ENCODE measurements at places on chromosomes 7 and 10. TPM values are rescaled to one million over a fixed set of nuclear protein-coding genes. Genes with fewer than 3 reads are reported as not detected.

DNA sequence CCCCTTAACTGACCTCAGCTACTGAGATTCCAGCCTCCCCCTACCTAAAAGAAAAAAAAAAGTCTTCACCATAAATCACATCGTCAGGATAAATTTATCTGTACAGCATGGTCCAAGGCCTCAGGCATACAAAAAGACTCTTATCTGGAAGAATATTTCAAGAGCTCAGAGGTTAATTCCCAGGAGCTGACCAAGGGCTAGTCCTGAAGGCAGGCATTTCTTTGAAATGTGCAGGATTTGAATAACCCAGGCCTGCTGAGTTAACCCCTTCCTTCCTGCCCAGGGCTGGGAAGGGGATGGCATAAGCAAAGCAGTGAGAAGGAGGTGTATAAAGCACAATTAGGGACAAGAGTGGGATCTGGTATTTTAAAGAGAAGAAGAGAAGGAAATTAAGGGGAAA, 111.2 kb downstream of the RNLS start:
- DNase-seq = no peak
- H3K4me3 ChIP-seq = no peak overlapping the region
- no peak overlapping the region for H3K27ac ChIP-seq
- H3K27me3 ChIP-seq = no peaks in the 10 kb centered on the region

The FAM241B gene
- total RNA-seq = 1.8 TPM

GRCh38 chr10:3538291-3538655, 246.7 kb downstream of the KLF6 start:
- no peak overlapping the region for H3K4me3 ChIP-seq
- no peaks in the 10 kb centered on the region for H3K36me3 ChIP-seq
- no peaks in the 10 kb centered on the region for H3K27me3 ChIP-seq
- no peak overlapping the region for H3K27ac ChIP-seq

DNA sequence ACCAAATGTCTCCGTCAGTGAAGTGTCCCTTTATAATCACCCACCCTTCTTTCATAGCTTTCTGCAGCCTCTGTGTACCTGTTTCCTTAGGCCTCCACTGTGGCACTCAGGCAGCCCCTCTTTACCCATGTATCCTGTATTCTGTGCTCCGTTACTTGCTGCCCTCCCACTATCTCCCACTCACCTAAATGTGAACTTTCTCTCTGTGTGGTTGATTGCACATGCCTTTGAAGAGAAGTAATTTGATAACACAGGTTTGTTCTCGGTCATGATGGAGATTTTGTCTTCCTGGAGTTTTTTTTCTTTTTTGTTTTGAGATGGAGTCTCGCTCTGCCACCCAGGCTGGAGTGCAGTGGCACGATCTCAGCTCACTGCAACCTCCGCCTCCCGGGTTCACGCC, 61.5 kb downstream of the REEP3 start:
- no peaks in the 10 kb centered on the region for H3K36me3 ChIP-seq
- H3K27ac ChIP-seq = no peak overlapping the region
- H3K4me1 ChIP-seq = peaks cover 3% of the 10 kb centered on the region
- no peaks in the 10 kb centered on the region for H3K27me3 ChIP-seq
- DNase-seq = no peak
- H3K4me3 ChIP-seq = no peak overlapping the region

DNA sequence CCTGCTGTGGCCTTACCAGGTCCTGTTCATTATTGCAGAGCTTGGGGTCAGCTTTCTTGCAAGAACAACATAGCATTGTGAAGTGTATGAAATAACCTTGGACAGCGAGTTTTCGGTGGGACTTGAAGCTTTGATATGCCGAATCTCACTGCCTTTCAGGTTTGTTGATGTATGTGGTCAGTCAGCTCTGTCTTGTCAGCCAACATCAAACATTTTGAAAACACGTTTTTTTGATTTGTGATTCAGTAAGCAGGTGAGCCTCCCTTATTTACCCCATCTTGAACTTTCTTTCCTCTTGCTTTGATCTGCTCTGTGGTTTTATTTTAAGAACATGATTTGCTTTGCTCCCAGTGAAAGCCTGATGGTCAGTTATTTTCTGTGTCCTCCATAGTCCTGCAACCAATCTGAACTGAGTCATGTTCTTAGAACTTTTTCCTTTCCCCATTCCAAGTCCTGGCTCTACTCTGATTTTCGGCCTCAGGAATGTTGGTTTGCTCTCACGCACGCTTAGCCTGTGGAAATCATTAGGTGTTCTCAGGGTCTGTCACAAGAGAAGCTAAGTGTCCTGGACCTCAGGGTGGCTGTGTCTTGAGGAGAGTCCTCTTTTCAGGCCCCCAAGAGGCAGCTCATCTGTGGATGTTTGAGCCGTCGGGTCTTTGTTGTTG, 8.7 kb downstream of the WBP1L start:
- H3K27ac ChIP-seq = no peak overlapping the region
- H3K4me1 ChIP-seq = peaks cover 9% of the 10 kb centered on the region
- no peak overlapping the region for H3K4me3 ChIP-seq
- no peaks in the 10 kb centered on the region for H3K27me3 ChIP-seq
- no peaks in the 10 kb centered on the region for H3K36me3 ChIP-seq

Measured in body of pancreas (tissue), 4 donors.